Activated CD4-positive, alpha-beta T cell treated with anti-CD3 and anti-CD28 coated beads, Interleukin-2, amount 50 U/mL, for 1 hour (primary cell): ENCODE measurements at places on chromosomes 6 and 20.

DNA sequence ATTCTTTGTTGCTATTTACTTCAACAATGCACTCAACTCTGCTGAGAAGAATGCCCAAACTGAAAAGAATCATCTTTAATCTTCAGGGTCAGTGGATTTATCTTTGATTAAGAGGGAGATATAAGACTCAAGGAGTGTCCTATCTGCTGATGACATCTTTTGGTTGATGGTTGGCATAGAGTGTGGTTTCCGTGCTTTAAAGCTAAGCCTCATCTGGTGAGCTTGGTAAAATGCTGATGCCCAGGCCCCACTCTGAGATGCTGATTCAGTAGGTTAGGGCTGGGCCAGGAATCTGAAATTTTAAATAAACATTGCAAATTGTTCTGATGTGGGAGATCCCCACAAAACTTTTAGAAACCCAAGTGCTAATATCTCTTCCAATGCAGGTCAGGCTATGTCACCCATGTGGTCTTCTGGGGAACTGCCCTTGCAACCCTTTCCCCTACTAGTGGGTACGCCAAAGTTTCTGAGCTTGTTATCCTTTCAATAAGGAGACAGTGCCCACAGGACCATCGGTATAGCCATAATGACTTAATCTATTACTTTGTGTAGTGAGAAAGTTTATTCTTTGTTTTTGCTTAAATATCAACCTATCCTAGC, 68.5 kb upstream of the ARMH2 start:
- no peak for DNase-seq

GRCh38 chr6:21386744-21387143, 206.8 kb upstream of the SOX4 start:
- DNase-seq, result no peak

- no peak for DNase-seq
Observed at GRCh38 chr20:3981132-3981452, 34.3 kb downstream of the RNF24 start.

- no peak for DNase-seq
Observed at GRCh38 chr20:50590348-50590664, 80.1 kb downstream of the PTPN1 start.

DNA sequence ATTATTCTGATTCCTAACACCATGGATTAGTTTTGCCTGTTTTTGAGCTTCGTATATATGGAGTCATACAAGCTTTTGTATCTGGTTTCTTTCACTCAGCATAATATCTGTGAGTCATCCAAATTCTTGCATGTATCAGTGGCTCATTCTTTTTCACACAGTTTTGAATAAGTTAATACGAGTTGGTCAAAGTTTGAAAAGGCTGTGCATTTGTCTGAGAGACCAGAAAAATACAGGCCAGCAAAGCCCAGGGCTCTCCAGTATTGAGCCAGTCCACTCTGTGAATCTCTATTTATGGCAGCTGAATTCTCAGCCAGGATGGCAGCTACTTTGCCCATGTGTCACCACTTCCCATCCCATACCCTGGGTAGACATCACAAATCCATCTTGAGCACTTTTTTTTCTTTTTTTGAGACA, 7.2 kb upstream of the CHMP4B start:
- DNase-seq, result no peak

DNA sequence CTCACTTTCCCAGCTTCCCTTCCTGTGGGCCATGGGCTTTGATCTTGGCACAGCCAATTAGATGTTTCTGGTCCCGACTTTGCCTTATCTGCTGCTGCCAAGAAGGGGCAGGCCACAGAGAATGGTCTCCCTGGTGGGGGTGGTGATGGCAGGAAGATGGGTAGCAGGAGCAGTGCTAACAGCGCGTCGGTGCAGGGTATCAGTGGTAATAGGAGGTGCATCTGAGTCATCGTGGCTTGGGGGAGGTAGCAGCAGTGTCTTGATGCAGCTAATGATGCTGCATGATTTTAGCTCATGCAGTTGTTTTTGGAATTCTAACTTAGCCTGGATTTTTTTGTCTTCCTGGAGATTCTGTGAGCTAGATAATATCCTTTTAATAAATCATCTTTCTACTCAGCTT, 18.9 kb upstream of the MAS1 start:
- no peak for DNase-seq

DNA sequence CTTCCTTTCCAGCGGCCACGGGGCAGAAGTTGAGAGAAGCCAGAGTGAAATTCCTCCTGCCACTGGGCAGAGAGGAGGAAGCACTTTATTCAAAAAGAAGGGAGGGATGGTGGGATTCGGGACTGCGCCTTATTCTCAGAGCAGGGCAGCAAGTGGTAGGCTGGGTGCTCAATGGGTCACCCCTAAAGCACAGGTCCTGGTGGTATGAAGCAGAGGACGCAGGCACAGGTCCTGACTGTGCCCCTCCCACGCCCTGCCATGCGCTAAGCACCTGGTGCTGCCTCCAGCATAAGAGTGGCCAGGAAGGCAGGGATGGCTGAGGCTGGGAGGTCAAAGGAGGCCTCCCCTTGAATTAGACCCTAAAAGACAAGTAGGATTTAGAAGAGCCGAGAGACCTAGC, 4.9 kb upstream of the GRM4 start:
- DNase-seq, result no peak

DNA sequence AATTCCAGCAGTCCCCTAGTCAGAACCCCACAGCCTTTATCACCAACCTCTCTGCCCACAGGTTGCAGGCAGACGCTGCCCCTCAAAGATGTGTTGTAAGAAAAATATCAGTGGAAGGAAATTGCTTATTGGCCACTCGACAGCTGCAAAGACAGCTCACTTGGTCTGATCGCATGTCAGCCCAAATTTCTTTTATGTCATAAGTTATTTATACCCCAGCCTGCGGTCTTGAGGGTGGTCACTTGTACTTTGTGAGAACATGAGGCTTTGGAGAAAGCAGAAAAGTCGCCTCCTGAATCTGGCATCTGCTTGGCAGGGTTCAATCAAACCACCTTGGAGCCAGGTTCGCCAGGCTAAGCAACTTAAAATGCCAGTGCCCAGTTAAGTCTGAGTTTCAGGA, 236.5 kb upstream of the CDH4 start:
- DNase-seq, result no peak

DNA sequence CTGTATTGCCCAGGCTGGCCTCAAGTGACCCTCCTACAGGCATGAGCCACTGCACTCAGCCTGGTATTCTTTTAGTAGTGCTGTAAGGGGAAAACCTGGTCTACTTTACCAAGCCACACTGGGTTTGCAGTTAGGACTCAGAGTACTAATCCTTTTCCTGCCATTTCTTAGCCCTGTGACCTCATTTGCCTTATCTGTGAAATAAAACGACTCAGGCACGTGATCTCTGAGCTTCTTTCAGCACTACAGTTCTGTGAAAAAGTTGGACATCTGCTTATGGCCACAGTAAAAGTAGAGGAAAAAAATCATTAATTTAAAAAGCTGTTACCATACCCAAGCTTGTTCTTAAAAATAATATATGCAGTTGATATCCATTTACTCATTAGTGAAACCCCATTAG, 1007.5 kb downstream of the KIF16B start:
- no peak for DNase-seq

DNA sequence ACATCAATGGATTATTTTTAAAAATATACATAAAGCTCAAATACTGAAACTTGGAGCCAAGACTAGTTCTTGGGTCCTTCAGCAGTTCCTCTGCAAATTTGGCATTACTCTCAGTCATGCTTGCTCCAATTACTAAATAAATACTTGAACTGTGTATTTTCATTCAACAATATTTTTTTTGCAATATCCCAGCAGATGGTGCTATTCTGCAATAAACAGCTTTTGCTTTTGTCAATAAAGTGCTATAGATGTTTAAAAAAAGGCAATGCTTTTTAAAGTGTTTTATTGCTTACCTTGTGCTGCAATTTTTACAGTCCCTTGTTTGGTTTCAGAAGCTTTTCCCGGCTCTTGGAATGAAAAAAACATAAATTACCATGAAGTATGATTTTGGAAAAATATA, 243.4 kb downstream of the TRDN start:
- DNase-seq, result no peak
